ENCODE measurements at places on chromosomes 4 and X. TPM values are rescaled to one million over a fixed set of nuclear protein-coding genes. Genes with fewer than 3 reads are reported as not detected.

The VSIG4 gene
- total RNA-seq, result not detected

The DSPP gene
- total RNA-seq, result not detected

The IL2 gene
- total RNA-seq, result not detected

The MUC7 gene
- total RNA-seq, result not detected

The ZNF330 gene
- 40.5 TPM for total RNA-seq

The UCP1 gene
- not detected for total RNA-seq

The VGLL1 gene
- total RNA-seq, result not detected

The ATP2B3 gene
- total RNA-seq, result not detected

The FAM9B gene
- not detected for total RNA-seq

The FRMPD4 gene
- total RNA-seq, result 0.08 TPM

The SH3BGRL gene
- 73.1 TPM for total RNA-seq

The SULT1E1 gene
- total RNA-seq, result 3.1 TPM

The GSX2 gene
- not detected for total RNA-seq

The PLAC8 gene
- 18.2 TPM for total RNA-seq

The S100P gene
- total RNA-seq, result 0.21 TPM

The KCTD8 gene
- 0.21 TPM for total RNA-seq

The RNF175 gene
- not detected for total RNA-seq

The HPGD gene
- not detected for total RNA-seq

The PHOX2B gene
- total RNA-seq, result not detected

The DUSP21 gene
- not detected for total RNA-seq

The PF4V1 gene
- not detected for total RNA-seq

The DRP2 gene
- 0.14 TPM for total RNA-seq

The TBX22 gene
- 0.48 TPM for total RNA-seq

The CXCL6 gene
- not detected for total RNA-seq

The ANKRD50 gene
- 8.6 TPM for total RNA-seq

The OTC gene
- total RNA-seq, result not detected

The GLRA3 gene
- total RNA-seq, result not detected

The NSUN7 gene
- not detected for total RNA-seq

The USP26 gene
- total RNA-seq, result not detected

The CPZ gene
- 1.6 TPM for total RNA-seq

The SERTM2 gene
- total RNA-seq, result 0.74 TPM

The CCDC120 gene
- total RNA-seq, result 0.31 TPM

The DCX gene
- total RNA-seq, result not detected

The CCNB3 gene
- 0.66 TPM for total RNA-seq

The HTT gene
- 20.3 TPM for total RNA-seq

The RAB9B gene
- total RNA-seq, result 0.74 TPM

The TEX13C gene
- 0.14 TPM for total RNA-seq

The ABCD1 gene
- 9.1 TPM for total RNA-seq

The GC gene
- total RNA-seq, result not detected

The PTTG2 gene
- not detected for total RNA-seq

The RPS6KA6 gene
- 3.1 TPM for total RNA-seq

The TLR7 gene
- not detected for total RNA-seq

The SLC25A14 gene
- total RNA-seq, result 16.7 TPM

The OCIAD1 gene
- 281 TPM for total RNA-seq

The VCX2 gene
- total RNA-seq, result 3.2 TPM

The CFI gene
- total RNA-seq, result 202 TPM

The MAGED4 gene
- total RNA-seq, result 17.3 TPM

All from H4 (cell line).